Tibial nerve (tissue), 4 donors: ENCODE measurements at places on chromosomes 7 and 10. TPM values are rescaled to one million over a fixed set of nuclear protein-coding genes. Genes with fewer than 3 reads are reported as not detected.

MYL10 gene
- total RNA-seq = not detected

ETV1 gene
- total RNA-seq = 8.4 TPM

SLC16A12 gene
- total RNA-seq = 42.2 TPM

AKR1C2 gene
- total RNA-seq = 47.9 TPM

TRPV5 gene
- total RNA-seq = 0.20 TPM

SEPTIN7 gene
- 193 TPM for total RNA-seq

MYL7 gene
- total RNA-seq = not detected

PON2 gene
- total RNA-seq = 163 TPM

MPP7 gene
- 1.5 TPM for total RNA-seq

SFTPA1 gene
- total RNA-seq = not detected

NSUN5 gene
- 30.3 TPM for total RNA-seq

EPHA1 gene
- 0.87 TPM for total RNA-seq

CYP3A4 gene
- total RNA-seq = not detected

PAX4 gene
- not detected for total RNA-seq

SLC13A1 gene
- not detected for total RNA-seq

RBP4 gene
- 92.0 TPM for total RNA-seq

CFAP69 gene
- 51.1 TPM for total RNA-seq

PRKAR2B gene
- 33.1 TPM for total RNA-seq

ADARB2 gene
- total RNA-seq = 8.4 TPM

ZP3 gene
- total RNA-seq = 19.4 TPM

OR6V1 gene
- total RNA-seq = not detected

AIFM2 gene
- 34.2 TPM for total RNA-seq

CYP3A7 gene
- not detected for total RNA-seq

TMEM72 gene
- 0.20 TPM for total RNA-seq

FOXP2 gene
- 11.8 TPM for total RNA-seq

ARMC3 gene
- total RNA-seq = 3.9 TPM

WDR86 gene
- total RNA-seq = 89.8 TPM

TAS2R4 gene
- total RNA-seq = 7.3 TPM
